ENCODE measurements at places on chromosomes 16 and 17. TPM values are rescaled to one million over a fixed set of nuclear protein-coding genes. Genes with fewer than 3 reads are reported as not detected.

DNA sequence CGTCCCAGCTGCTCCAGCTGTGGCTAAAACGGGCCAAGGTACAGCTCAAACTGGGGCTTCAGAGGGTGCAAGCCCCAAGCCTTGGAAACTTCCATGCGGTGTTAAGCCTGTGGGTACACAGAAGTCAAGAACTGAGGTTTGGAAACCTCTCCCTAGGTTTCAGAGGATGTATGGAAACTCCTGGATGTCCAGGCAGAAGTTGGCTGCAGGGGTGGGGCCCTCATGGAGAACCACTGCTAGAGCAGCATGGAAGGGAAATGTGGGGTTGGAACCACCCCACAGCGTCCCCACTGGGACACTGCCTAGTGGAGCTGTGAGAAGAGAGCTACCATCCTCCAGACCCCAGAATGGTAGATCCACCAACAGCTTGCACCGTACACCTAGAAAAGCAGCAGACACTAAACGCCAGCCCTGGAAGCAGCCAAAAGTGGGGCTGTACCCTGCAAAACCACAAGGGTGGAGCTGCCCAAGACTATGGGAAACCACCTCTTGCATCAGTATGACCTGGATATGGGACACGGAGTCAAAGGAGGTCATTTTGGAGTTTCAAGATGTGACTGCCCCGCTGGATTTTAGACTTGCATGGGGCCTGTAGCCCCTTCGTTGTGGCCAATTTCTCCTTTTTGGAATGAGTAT, 2.2 kb downstream of the SDR42E1 start:
- no peak for DNase-seq

The SOX9 gene
- total RNA-seq, result not detected

GRCh38 chr17:4934173-4934979, 2.3 kb downstream of the GP1BA start:
- DNase-seq, result no peak

DNA sequence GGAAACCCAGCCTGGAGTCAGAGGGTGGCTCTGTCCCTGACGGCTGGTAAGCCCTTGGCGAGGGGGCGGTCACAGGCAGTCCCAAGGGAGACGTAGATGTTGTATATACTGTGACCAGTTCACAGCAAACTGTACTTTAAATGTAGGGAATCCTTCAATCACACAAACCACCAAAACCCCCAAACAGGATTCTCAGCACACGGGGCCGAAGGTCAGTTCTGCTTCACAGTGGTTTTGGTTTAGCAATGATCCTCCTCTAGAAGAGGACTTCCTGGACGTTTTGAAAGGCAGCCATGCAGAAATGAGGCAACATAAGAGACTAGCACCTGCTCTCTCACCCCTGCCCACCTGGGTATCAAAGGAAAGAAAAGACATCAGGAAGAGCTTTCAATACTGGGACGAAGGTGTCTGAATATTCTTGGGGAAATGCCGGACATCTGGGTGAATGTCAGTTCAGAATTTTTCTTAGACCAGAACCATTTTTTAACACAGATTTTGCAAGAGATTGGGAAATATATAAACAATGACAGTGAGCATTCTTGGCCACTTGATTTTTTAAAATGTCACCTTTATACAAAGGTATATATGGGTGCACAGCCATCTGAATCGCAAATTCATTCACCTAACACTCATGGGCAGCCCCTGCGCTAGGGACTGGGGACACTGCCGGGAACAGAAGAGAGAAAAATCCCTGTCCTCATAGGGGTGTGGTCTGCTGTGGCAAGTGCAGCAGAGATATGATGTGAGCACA, 74.2 kb downstream of the CRISPLD2 start:
- DNase-seq, result no peak

The BTBD17 gene
- total RNA-seq, result not detected

The DNAJC7 gene
- 129 TPM for total RNA-seq

The RPRML gene
- not detected for total RNA-seq

DNA sequence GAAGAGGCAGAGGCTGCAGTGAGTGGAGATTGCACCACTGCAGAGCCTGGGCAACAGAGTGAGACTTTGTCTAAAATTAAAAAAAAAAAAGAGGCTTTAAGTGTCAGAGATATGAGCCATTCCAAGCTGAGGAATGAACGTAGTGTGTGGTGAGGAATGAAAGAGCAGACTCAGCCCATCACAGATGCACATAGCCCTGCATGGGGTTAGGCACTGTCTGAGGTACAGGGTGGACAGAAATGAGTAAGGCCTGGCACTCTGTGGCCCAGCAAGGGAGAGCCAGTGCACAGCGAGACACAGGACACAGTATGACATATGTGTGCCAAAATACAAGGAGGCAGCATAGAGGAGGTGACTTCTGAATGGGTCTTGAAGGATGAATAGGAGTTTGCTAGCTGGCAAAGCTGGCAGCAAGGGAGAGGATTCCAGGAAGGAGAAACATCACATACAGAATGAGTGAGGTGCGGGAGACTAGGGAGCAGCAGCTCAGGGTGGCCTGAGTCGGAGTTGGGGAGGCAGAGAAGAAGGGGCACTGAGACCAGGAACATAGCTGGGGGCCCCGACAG, 8.7 kb upstream of the ZNF469 start:
- no peak for DNase-seq
